ENCODE measurements at places on chromosomes 11 and 22.
A peak's percentile ranks its signal among the peaks of the same experiment; 100 is the strongest.

- no peak overlapping the region for H3K27ac ChIP-seq
- H3K4me1 ChIP-seq = peaks cover 16% of the 10 kb centered on the region
- no peaks in the 10 kb centered on the region for H3K27me3 ChIP-seq
Observed at GRCh38 chr11:128291007-128291406, 296.4 kb downstream of the ETS1 start.

GRCh38 chr11:42043312-42043711 lies 583.9 kb upstream of the LRRC4C start:
- H3K27me3 ChIP-seq = no peaks in the 10 kb centered on the region
- H3K4me3 ChIP-seq = no peak overlapping the region
- H3K36me3 ChIP-seq = no peaks in the 10 kb centered on the region
- peak; percentile 67 for DNase-seq
- peak overlapping the region; percentile 49 for H3K27ac ChIP-seq

DNA sequence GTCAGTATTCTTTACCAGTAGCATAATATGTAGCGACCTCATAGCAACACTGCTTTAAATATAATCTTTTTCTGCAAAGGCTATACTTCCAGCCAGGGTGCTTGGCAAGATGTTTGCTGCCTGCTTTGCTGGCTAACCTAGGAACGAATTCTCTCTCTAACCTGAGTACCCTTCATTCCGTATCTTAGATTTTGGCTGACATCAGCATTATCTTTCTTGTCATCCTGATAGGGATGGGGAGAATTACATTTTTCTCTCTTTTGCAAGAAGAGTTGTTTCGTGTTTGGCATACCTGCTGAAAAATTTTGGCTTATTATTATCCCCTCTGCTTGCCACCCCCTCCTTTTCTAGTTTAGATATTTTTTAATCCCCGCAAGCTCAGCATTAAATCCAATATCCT lies 91.2 kb upstream of the CLMP start:
- no peak for DNase-seq
- H3K4me3 ChIP-seq = no peak overlapping the region
- no peaks in the 10 kb centered on the region for H3K36me3 ChIP-seq
- no peak overlapping the region for H3K27ac ChIP-seq

DNA sequence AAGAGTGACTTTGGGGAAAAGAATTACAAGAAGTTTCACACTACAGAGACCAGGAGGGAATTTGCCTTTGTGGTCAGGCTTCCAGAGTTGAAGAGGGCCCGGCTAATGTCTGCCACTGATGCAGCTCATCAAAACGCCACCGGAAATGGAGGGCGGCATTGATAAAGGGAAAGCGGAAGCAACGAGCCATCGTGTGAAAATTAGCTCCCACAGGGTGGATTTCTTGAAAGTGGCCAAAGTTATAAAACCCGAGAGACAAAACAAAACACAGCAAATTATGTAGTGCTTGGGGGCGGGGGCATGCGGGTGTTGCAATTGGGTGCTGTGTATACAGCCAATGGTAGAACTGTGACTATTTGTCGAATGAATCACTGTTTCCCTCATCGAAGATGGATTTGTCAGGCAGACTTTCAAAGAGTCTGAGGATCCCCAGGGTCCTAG lies 113.0 kb downstream of the ADAMTS15 start:
- H3K27ac ChIP-seq = no peak overlapping the region
- DNase-seq = peak; percentile 46
- H3K4me1 ChIP-seq = peaks cover 11% of the 10 kb centered on the region
- no peaks in the 10 kb centered on the region for H3K27me3 ChIP-seq

DNA sequence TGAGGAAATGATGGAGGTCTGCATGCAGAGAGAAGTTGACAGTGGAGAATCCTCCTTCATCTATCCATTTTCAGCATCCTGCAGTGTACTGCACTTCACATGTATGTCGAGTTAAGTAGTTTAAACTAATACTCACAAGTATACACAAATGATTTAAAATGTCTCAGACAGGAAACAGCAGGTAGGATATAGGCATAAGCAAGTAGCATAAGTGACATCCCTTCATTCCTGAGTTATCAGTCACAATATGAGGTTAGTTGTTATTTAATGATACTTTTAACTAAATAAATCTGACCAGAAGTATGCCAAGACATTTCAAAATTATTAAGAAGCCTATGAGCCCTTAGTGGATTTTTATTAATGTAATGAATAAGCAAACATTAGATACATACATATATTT lies 37.4 kb downstream of the MTMR2 start:
- peaks cover 6% of the 10 kb centered on the region for H3K36me3 ChIP-seq
- DNase-seq = no peak
- no peak overlapping the region for H3K27ac ChIP-seq
- H3K4me1 ChIP-seq = peaks cover 10% of the 10 kb centered on the region
- H3K27me3 ChIP-seq = no peaks in the 10 kb centered on the region
- no peak overlapping the region for H3K4me3 ChIP-seq

DNA sequence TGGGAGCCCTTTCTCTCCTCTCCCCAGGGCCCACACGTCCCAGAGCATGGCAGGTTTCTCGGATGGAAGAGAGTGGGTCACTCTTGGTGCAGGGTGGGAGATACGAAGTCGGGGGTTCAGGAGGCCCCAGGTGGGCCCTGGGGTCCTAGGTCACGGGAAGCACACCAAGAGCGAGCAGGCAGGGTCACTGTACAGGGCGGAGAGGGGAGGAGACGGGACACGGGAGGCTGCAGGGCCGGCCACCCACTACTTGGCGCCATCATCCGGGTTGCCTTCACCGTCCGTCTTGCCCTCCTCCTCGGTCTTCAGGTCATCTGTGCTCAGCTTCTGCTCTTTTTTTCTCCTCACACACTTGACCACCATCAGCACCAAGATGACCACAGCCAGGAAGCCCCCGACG lies 9.8 kb downstream of the SCN2B start:
- H3K4me3 ChIP-seq = no peak overlapping the region
- no peak for DNase-seq
- no peak overlapping the region for H3K27ac ChIP-seq
- no peaks in the 10 kb centered on the region for H3K4me1 ChIP-seq
- peaks cover 30% of the 10 kb centered on the region for H3K27me3 ChIP-seq

DNA sequence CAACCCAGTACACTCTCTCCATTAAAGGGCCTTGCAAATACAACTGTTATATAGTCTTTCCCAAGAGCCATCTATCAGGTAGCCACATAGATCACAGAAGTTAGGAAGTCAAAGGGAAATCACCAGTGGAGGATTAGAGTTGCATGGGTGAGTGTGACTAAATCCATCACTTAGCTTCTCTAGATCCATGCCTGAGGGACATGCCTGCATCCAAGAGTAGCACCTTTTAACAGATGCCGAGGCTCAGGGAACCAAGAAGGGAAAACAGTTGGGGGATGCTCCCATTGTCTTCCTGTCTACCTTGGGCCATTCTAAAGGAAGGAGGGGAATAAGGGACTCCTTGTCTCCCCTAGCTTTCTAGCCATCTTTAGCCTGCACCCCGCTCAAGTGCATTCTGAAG lies 77.9 kb downstream of the XRRA1 start:
- DNase-seq = peak; percentile 3
- no peak overlapping the region for H3K27ac ChIP-seq
- no peaks in the 10 kb centered on the region for H3K27me3 ChIP-seq

DNA sequence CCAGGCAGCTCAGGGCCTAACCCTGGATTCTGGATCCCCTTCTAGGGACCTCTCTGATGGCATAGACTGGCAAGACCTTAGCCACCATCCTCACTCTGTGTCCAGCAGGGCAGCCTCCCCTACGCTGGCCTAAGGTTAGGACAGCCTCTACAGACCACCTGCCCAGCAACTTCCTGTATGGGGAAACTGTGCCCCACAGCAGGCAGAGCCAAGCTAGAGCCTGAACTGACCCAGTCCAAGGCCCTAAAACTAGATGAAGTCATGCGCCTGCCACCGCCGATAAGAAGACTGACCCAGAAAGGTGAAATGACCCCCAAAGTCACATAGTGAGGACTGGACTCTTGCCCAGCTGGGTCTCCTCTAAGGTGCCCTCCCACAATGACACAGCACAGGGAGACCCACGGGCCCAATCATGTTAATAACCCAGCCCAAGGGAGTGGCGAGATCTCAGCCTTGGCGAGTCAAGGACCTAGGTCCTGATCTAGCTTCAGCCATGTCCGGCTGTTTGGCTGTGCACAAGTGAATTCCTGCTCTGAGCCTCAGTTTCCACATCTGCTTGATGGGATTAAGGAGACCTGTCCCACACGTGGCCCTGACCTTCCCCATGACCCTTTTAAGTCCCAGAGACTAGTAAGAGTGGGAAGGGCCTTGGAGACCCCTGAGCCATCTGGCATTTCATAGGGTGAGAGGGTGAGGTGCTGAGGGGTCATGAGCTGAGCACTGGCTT lies 17.6 kb downstream of the STARD10 start:
- no peaks in the 10 kb centered on the region for H3K27me3 ChIP-seq
- no peaks in the 10 kb centered on the region for H3K36me3 ChIP-seq
- H3K27ac ChIP-seq = no peak overlapping the region
- DNase-seq = no peak
- H3K4me1 ChIP-seq = peaks cover 26% of the 10 kb centered on the region
- H3K4me3 ChIP-seq = no peak overlapping the region
